ENCODE measurements at places on chromosomes 1 and 21.

GRCh38 chr1:169367096-169367685 lies 406 bp downstream of the NME7 start:
- DNase-seq = no peak

GRCh38 chr1:223652436-223652941 lies 13.0 kb downstream of the CAPN8 start:
- no peak for DNase-seq

DNA sequence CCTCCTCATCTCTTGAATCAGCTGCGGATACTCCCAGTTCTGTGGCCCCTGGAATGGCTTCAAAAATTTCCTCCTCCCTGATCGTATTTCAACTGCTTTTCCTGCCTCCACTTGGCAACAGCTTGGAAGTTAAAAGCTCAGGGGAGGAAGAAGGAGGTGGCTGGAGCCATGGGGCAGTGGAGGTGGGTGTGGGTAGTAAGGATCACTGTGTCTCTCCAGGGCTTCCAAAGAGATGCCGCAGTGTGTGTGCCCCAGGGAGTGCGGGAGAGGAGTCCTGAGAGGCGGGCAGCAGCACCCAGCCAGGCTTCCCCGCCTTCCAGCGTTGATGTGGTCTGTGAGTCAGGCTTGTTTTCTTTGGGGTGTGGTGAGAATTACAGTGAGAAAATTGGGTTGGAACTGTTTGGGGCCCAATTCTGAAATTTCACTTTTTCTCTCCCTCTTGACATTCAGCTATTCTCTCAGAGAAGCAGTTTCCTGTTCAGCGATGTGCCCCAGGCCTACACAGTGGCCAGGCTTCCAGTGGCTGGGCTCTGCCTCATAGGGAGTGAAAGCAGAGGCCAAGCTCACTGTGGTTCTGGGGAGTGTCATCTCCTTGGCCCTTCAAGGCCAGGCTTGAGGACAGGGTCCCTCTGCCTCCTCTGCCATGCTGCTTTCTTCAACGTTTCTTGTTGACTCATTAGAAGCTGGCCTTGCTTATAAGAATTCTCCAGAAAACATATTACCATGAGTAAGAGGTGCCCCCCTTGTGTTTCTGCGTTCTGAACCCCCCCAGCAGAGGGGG lies 69.0 kb downstream of the PGM1 start:
- DNase-seq = no peak

DNA sequence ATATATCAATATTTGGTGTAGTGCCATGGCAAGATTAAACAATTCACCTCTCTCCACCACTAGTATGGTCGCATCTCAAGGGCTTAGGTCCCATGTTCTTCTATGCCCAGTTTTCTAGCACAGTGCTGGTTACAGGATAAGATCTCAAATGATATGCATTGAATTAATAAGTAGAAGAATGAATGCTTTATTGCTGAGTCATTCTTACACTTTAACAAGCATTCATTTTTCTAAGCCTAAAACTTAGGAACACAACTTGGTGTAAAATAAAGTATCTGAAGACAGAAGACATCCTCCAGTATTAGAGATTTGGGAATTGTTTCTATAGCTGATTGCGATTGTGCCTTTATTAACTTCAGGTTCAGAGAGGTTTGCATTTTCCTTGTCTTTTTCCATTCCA lies 85.8 kb downstream of the TBX15 start:
- DNase-seq = no peak

Measured in NCI-H748 treated with DMSO at 0.1 percent for 48 hours (cell line).